ENCODE measurements at places on chromosomes 16 and 17.

DNA sequence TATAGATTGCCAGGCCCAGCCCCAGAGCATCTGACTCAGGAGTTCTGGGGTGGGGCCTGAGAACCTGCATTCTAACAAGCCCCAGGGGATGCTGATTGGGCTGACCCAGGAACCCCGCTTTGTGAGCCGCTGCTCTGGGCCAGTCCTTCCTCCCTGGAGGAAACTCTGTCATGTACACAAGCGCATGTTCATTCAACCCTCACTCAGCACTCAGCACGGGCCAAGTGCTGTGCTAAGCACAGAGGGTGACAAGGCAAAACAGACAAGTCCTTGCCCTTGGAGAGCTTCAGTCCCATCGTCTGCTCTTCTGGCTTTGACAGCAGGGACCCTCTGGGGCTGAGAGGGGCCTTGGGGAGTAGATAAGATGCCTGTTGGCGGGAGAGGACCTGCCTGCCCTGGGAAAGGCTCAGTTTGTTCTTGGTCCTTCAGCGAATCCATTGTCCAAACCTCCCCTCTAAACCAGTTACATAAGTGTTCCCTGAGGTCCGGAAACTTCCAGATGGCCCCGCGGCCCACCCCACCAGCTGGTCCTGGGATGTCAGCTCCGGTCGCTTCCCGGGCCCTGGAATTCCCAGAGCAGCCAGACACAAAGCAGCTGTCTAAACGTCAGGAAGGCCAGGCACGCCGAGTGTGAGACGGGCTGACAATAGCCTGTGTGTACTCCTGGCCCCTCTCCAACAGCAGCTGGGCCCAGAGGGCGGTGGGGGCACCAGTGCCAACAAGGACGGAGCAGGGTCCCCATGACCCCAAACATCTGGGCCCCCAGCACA is 88.8 kb downstream of the ZDHHC7 start:
- H3K36me3 ChIP-seq, result no peaks in the 10 kb centered on the region
- no peak overlapping the region for H3K27ac ChIP-seq
- H3K4me1 ChIP-seq, result no peaks in the 10 kb centered on the region
- no peak for DNase-seq
- peaks cover 15% of the 10 kb centered on the region for H3K27me3 ChIP-seq
- H3K4me3 ChIP-seq, result no peak overlapping the region

GRCh38 chr17:39617446-39618245 is 9.1 kb upstream of the PPP1R1B start:
- DNase-seq, result no peak
- H3K4me3 ChIP-seq, result peak overlapping the region; percentile 48
- no peaks in the 10 kb centered on the region for H3K36me3 ChIP-seq
- peaks cover 9% of the 10 kb centered on the region for H3K4me1 ChIP-seq
- H3K27ac ChIP-seq, result no peak overlapping the region
- H3K27me3 ChIP-seq, result peaks cover 54% of the 10 kb centered on the region

- no peaks in the 10 kb centered on the region for H3K36me3 ChIP-seq
- H3K4me3 ChIP-seq, result no peak overlapping the region
- peak overlapping the region; percentile 24 for H3K27ac ChIP-seq
- DNase-seq, result no peak
Observed at GRCh38 chr16:2675714-2676113, 6.6 kb upstream of the KCTD5 start.

GRCh38 chr17:18236494-18236893 is 11.1 kb downstream of the LLGL1 start:
- no peaks in the 10 kb centered on the region for H3K36me3 ChIP-seq
- peaks cover 2% of the 10 kb centered on the region for H3K4me1 ChIP-seq
- no peak for DNase-seq
- H3K4me3 ChIP-seq, result no peak overlapping the region
- no peak overlapping the region for H3K27ac ChIP-seq

- peaks cover 49% of the 10 kb centered on the region for H3K27me3 ChIP-seq
- no peaks in the 10 kb centered on the region for H3K36me3 ChIP-seq
- no peak overlapping the region for H3K27ac ChIP-seq
- DNase-seq, result peak; percentile 72
Observed at GRCh38 chr17:7997186-7997585, 5.2 kb upstream of the GUCY2D start.

DNA sequence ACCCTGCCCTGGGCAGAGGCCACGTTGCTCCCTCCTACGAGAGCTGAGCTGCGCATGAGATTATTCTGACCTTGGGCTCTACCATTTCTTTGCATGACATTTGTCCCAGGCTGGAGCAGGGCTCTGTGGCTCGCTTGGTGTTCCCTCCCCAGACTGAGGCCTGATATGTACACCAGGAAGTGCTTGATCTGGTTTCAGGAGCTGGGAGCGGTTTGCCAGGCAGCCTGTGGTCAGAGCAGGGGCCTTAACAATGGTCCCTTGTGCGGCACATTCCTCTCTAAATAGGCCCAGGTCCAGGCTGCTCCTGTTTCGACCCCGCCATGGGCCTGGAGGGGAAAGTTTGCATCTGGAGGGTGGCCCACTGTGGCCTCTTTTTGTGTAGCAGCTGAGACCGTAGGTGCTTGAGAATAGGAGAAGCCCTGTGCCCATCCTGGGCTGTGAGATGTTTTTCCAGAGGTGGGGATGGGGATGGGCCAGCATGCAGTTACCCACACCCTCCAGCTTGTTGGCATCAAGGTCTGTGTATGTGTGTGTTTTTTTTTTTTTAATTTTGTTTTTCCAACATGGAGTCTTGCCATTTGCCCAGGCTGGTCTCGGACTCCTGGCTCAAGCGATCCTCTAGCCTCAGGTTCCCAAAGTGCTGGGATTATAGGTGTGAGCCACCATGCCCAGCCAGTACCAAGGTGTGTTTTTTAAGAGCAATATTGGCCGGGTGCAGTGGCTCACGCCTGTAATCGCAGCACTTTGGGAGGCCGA is 253.9 kb downstream of the SEC14L1 start:
- H3K36me3 ChIP-seq, result peaks cover 9% of the 10 kb centered on the region
- no peak for DNase-seq
- H3K27me3 ChIP-seq, result no peaks in the 10 kb centered on the region
- H3K4me3 ChIP-seq, result no peak overlapping the region
- H3K4me1 ChIP-seq, result peaks cover 59% of the 10 kb centered on the region

DNA sequence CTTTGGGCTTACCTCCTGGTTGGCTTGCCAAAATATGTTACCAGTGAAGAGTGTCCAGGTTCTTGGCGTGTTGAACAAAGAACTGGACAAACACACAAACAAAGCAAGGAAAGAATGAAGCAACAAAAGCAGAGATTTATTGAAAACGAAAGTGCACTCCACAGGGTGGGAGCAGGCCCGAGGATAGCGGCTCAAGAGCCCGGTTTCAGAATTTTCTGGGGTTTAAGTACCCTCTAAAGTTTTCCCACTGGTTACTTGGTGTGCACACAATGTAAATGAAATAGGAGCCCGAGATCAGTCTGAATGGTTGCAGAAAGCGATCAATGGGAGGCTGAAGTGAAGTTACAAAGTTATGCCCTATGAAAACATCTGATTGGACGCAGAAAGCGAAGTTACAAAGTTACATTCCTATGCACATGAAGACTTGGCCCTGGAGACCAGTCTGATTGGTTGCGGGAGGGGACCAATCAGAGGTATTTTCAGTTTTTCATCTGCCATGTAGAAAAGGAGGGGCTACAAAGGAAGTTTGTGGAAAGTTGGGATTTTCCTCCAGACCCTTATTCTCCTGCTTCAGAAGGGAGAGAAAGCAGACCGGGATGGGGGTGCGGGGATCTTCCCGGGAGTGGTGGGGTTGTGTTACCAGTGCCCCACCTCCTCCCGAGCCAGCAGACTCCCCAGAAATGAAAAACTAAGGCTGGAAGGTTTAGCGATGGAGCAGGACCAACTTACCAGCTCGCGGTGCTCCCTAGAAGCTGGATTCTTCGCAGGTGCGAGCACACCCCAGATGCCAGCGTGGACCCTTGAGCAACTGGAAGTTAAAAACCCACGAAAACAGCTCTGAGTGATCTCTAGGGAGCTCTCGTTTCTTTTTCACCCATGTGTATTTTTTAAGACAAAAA is at the start of gene SLFN12:
Gene SLFN12, minus strand, starts transcription at position 325 of the 899 bp plus-strand sequence. CDS start 9,472 bp downstream, outside the sequence.
- H3K4me3 ChIP-seq, result peak within 1 kb of the TSS; percentile 92
- no peaks in the 10 kb centered on the region for H3K27me3 ChIP-seq
- peak; percentile 76 for DNase-seq
- H3K4me1 ChIP-seq, result peaks cover 64% of the 10 kb centered on the region

- peaks cover 12% of the 10 kb centered on the region for H3K36me3 ChIP-seq
- peaks cover 1% of the 10 kb centered on the region for H3K4me1 ChIP-seq
- DNase-seq, result no peak
- peak overlapping the region; percentile 24 for H3K27ac ChIP-seq
- no peaks in the 10 kb centered on the region for H3K27me3 ChIP-seq
Observed at GRCh38 chr17:82440469-82440981, 10.0 kb downstream of the CYBC1 start.

GRCh38 chr16:5903832-5904231 is 806.2 kb upstream of the EEF2KMT start:
- H3K36me3 ChIP-seq, result peaks cover 2% of the 10 kb centered on the region
- H3K27me3 ChIP-seq, result no peaks in the 10 kb centered on the region
- no peaks in the 10 kb centered on the region for H3K4me1 ChIP-seq
- H3K27ac ChIP-seq, result no peak overlapping the region
- no peak overlapping the region for H3K4me3 ChIP-seq
- no peak for DNase-seq

GRCh38 chr17:78400581-78401240 is 22.3 kb downstream of the PGS1 start:
- no peak overlapping the region for H3K27ac ChIP-seq
- H3K4me1 ChIP-seq, result peaks cover under 1% of the 10 kb centered on the region
- H3K27me3 ChIP-seq, result no peaks in the 10 kb centered on the region
- peaks cover 59% of the 10 kb centered on the region for H3K36me3 ChIP-seq
- H3K4me3 ChIP-seq, result no peak overlapping the region
- DNase-seq, result no peak

GRCh38 chr16:87076950-87077749 is 240.0 kb downstream of the C16orf95 start:
- no peaks in the 10 kb centered on the region for H3K4me1 ChIP-seq
- H3K4me3 ChIP-seq, result no peak overlapping the region
- H3K27ac ChIP-seq, result no peak overlapping the region
- peaks cover 5% of the 10 kb centered on the region for H3K27me3 ChIP-seq
- peak; percentile 56 for DNase-seq

DNA sequence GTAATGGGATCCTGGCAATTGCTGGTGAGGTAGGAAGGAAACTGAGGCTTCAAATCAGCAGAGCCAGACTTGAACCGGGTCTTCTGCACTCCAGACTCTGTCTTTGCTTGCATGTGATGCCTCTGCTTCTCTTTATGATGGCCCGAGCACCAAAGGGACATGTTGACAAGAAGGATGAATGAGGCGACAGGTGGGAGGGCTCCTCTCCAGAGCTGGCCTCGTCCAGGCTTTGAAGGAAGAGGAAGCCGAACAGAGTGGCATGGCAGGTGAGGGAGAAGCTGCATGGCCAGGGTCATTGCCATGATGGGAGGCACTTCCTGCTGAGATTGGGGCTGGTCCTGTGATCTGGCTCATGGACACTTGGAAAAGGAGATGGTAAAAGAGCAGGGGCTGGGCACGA is 40.8 kb downstream of the AKAP1 start:
- no peaks in the 10 kb centered on the region for H3K36me3 ChIP-seq
- no peaks in the 10 kb centered on the region for H3K27me3 ChIP-seq
- no peaks in the 10 kb centered on the region for H3K4me1 ChIP-seq

DNA sequence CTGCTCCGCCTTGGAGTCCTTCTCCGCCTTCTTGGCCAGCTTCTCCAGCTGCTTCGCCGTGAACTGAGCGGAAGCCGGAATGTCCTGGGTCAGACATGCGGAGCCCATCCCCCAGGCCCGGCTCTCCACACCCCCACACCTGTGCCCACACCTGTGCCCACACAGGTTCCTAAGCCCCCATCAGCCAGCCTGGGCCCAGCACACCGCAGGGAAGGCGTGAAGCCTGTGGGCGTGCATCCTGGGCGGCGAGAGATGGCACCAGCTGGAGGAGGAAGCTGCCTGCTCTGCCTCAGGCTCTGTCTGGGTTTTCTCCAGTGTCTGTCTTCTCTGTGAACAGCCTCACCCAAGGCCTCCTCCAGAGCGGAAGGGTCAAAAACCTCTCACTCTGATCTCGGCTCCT is 5.9 kb downstream of the CHMP1A start:
- DNase-seq, result no peak
- peaks cover 15% of the 10 kb centered on the region for H3K4me1 ChIP-seq
- peaks cover 20% of the 10 kb centered on the region for H3K36me3 ChIP-seq
- no peak overlapping the region for H3K4me3 ChIP-seq
- no peak overlapping the region for H3K27ac ChIP-seq
